Cardiac muscle cell (in vitro differentiated cells and primary cell): ENCODE measurements at places on chromosomes 7 and 10. TPM values are rescaled to one million over a fixed set of nuclear protein-coding genes. Genes with fewer than 3 reads are reported as not detected.

ZNF789 gene
- 10.2 and 15.3 TPM in 2 replicates for polyA plus RNA-seq

DNA sequence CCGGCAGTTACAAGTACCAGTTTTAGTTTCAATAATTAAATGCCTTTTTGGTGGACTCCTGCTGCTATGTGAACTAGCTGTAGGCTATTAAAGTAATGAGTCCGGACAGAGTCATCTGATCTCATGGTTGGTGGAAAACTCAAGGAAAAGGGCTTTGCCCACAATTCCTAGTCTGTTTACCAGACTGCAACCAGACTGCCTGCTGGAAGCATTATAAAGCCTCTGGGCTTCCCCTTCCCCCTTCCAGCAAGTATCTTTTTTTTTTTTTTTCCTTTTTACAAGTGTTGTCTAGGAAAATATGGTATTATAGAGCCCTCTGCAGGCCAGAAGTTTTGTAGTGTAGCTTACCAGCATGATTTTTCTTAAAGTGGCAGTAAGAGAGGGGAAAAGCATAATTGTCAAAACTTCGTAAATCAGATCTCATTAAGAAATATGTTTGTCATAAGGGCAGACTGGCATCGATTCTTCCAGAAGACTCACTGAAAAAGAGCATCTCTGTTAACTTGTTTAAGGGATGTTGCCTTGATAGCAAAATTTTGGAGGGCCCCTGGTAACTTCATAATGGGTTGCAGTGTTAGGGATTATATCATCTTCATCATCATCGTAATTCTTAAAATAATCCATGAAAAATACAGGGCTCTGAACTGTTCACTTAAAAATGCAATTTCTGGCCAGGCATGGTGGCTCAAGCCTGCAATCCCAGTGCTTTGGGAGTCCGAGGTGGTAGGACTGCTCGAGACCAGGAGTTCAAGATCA is 181.3 kb downstream of the TAX1BP1 start:
- no peak overlapping the region for H3K4me3 ChIP-seq
- no peaks in the 10 kb centered on the region for H3K36me3 ChIP-seq
- peak; percentile 89 for DNase-seq
- no peak overlapping the region for H3K27ac ChIP-seq
- peaks cover 3% of the 10 kb centered on the region for H3K4me1 ChIP-seq

DNA sequence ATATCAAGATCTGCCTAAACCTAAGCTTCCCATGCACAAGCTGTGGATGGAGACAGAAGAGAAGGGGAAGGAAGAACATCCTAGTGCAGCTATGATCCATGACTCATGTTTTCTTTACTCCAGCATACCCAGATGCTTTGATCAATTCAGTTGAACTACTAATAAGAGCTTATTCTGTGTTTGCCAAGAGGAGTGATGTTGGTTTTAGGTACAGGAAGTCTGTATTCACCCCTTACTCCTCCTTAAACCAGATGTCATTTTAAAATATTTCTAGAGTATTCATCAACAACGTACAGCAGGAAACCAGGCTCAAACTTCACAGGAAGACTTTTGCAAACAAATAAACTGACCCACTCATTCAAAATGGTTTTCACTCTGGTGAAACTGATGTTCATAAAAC is 29.2 kb downstream of the PANK1 start:
- peak; percentile 12 for DNase-seq
- H3K4me3 ChIP-seq: no peak overlapping the region
- no peaks in the 10 kb centered on the region for H3K27me3 ChIP-seq
- H3K4me1 ChIP-seq: no peaks in the 10 kb centered on the region
- H3K36me3 ChIP-seq: peaks cover 9% of the 10 kb centered on the region

GRCh38 chr10:92248566-92248965 is 42.3 kb downstream of the CPEB3 start:
- H3K27me3 ChIP-seq: no peaks in the 10 kb centered on the region
- no peak overlapping the region for H3K27ac ChIP-seq
- H3K4me1 ChIP-seq: no peaks in the 10 kb centered on the region
- no peak for DNase-seq

DNA sequence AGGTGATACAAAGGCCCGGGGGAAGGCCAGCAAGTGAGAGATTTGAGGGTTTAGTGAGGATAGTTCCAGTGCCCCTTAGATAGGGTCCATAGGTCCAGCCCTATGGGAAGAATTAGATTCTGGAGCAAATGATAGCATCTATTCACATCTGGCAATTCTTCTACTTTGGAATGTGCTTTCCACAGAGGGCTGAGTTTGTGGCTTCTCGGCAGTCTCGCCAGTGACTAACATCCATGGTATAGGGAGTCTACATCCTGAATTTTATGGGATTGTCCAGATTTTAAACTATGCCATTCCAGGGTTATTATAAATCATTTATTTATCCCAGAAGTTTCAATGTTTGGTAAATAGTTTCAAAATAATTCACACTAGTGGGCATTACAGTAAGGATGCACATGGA is 207.3 kb upstream of the ADO start:
- H3K36me3 ChIP-seq: no peaks in the 10 kb centered on the region
- H3K27me3 ChIP-seq: no peaks in the 10 kb centered on the region
- no peaks in the 10 kb centered on the region for H3K4me1 ChIP-seq
- DNase-seq: no peak
- H3K27ac ChIP-seq: no peak overlapping the region

DNA sequence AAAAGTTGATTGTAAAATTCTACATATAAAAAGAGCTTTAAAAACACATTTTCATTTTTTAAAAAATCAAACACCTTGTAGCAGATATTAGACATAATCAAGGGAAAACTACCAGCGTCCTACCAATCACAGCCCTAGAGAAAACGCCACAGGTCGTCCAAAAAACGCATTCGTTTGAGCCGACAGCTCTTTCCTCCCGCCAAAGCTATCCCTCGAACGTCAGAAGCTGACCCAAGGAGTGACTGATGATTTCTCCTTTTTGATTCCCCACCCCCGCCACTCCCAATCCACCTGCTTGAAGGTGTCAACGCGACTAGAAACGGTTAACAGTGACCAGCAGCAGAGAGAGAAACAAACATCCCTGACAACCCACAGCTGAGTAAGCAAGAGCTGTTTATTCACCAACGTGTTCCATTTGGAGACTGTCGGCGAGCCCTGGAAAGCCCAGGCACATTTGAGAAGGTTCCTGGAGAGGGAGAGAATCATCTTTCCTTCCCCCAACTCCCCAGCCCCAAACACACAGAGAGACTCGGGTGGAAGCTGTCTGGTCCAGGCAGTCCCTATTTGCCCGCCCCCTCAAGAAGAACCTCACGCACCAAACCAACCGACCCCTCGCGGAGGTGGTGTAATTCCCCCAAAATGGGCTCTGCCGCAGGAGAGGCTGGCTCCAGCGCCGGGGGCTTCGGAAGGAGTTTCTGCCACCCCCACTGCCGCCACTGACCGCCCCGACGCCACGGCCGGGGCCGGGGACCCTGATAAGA is 622 bp downstream of the CPEB3 start:
- DNase-seq: peak; percentile 42
- H3K27me3 ChIP-seq: no peaks in the 10 kb centered on the region
- H3K36me3 ChIP-seq: peaks cover 4% of the 10 kb centered on the region

TMEM196 gene
- not detected in 2 replicates for polyA plus RNA-seq

CALN1 gene
- polyA plus RNA-seq: 0.18 and 0.22 TPM in 2 replicates

GRCh38 chr7:50588937-50589336 is 23.7 kb upstream of the DDC start:
- H3K4me1 ChIP-seq: no peaks in the 10 kb centered on the region
- no peaks in the 10 kb centered on the region for H3K36me3 ChIP-seq
- no peak overlapping the region for H3K4me3 ChIP-seq
- no peak for DNase-seq
- no peaks in the 10 kb centered on the region for H3K27me3 ChIP-seq

SLC12A9 gene
- 12.5 and 14.6 TPM in 2 replicates for polyA plus RNA-seq

- H3K4me3 ChIP-seq: peak overlapping the region; percentile 88
- H3K27ac ChIP-seq: peak overlapping the region; percentile 58
- peaks cover 13% of the 10 kb centered on the region for H3K4me1 ChIP-seq
- DNase-seq: peak; percentile 8
- H3K36me3 ChIP-seq: no peaks in the 10 kb centered on the region
- no peaks in the 10 kb centered on the region for H3K27me3 ChIP-seq
Observed at GRCh38 chr10:123009105-123009820, 457 bp downstream of the ACADSB start.

NRG3 gene
- 0.55 and 0.85 TPM in 2 replicates for polyA plus RNA-seq

DNA sequence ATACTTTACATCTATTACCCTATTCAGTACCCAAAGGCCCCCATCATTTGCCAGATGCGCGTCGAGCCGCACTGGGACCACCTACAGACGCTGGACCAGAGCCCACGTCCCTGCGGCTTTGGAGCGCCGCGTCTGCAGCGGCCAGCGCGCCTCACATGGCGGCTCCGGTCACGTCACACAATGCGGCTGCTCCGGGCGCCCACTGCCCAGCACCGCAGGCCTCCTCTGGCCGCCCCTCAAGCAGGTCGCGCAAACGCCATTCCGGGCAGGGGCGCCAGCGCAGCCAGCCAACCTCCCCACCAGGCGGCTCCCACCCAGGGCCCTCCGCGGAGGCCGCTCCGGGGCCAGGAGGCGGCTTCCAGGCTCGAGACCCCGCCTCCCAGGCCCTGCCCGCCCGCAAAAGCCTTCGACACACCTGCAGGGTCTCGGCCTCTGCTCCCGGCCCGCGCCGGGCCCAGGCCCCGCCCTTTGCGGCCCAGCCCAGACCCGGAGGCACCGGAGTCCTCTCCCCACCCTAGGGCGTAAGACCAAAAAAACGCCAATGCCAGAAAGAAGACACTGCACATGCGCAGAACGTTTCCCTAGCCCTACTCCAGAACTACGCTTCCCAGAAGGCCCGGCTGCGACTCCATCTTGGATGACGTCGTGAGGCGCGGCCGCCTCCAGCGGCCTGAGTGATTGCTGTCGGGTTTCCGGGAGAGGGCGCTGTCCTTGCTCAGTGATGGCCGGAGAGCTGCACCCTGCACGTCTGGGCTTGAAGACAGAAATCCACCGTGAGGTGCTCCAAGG is at the start of gene ZNF25:
Gene ZNF25 (minus strand): TSS at position 557 of the 789 bp plus-strand sequence. CDS start 4,925 bp downstream, outside the sequence.
- peak within 1 kb of the TSS; percentile 45 for H3K4me3 ChIP-seq
- no peaks in the 10 kb centered on the region for H3K36me3 ChIP-seq
- no peaks in the 10 kb centered on the region for H3K4me1 ChIP-seq
- peak; percentile 99 for DNase-seq
- peak within 1 kb of the TSS; percentile 92 for H3K27ac ChIP-seq

DNA sequence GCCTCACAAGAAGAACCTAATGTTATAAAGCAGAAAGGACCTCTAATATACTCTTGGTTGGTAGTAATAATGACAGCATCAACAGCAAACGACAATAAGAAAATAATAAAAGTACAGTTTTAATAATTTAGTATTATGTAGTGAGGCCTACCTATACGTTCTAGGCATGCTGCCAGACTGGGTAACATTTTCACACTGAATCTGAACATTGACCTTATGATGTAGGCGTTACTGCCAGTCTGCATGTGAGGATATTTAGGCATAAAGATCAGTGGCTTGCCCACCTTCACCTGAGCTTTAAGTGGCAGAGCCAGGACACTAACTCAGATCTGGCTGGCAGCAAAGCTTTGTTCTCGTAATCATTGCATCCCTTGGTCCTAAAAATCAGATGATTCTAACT is 2.5 kb downstream of the FGL2 start:
- H3K27me3 ChIP-seq: no peaks in the 10 kb centered on the region
- DNase-seq: no peak
- no peak overlapping the region for H3K27ac ChIP-seq
- H3K4me1 ChIP-seq: no peaks in the 10 kb centered on the region

GRCh38 chr10:119316729-119317097 is 109.3 kb downstream of the GRK5 start:
- no peak overlapping the region for H3K4me3 ChIP-seq
- H3K36me3 ChIP-seq: no peaks in the 10 kb centered on the region
- peak; percentile 67 for DNase-seq

- no peaks in the 10 kb centered on the region for H3K4me1 ChIP-seq
- no peak overlapping the region for H3K4me3 ChIP-seq
- no peak for DNase-seq
- no peak overlapping the region for H3K27ac ChIP-seq
Observed at GRCh38 chr7:138867744-138868143, 69.7 kb upstream of the ATP6V0A4 start.

GRCh38 chr10:78817361-78817760 is 251.4 kb upstream of the ZMIZ1 start:
- H3K27me3 ChIP-seq: no peaks in the 10 kb centered on the region
- no peak overlapping the region for H3K27ac ChIP-seq
- DNase-seq: no peak
- peaks cover 5% of the 10 kb centered on the region for H3K4me1 ChIP-seq

GRCh38 chr10:974785-975074 is 13.5 kb upstream of the GTPBP4 start:
- H3K27me3 ChIP-seq: no peaks in the 10 kb centered on the region
- peaks cover 11% of the 10 kb centered on the region for H3K4me1 ChIP-seq
- H3K36me3 ChIP-seq: no peaks in the 10 kb centered on the region
- peak overlapping the region; percentile 54 for H3K27ac ChIP-seq

DNA sequence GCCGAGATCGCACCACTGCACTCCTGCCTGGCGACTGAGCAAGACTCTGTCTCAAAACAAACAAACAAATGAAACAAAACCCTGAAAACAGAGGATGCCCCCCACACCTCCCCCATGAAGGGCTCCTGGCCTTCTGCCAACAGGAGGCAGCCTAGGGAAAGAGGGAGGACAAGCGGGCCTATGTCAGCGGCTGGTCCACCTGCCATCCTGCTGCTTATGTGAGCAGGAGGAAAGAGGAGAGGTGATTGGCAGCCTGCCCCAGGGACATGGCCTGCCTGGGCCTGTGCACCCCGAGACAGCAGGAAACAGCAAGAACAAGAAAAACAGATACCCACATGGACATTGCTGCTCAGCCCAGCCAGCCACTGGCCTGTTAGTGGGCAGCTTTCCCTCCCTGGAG is 9.1 kb upstream of the ZNF316 start:
- no peak for DNase-seq
- no peak overlapping the region for H3K27ac ChIP-seq
- H3K4me3 ChIP-seq: no peak overlapping the region
- no peaks in the 10 kb centered on the region for H3K27me3 ChIP-seq
- no peaks in the 10 kb centered on the region for H3K4me1 ChIP-seq

- no peak overlapping the region for H3K27ac ChIP-seq
- peaks cover 6% of the 10 kb centered on the region for H3K4me1 ChIP-seq
- no peaks in the 10 kb centered on the region for H3K27me3 ChIP-seq
- H3K36me3 ChIP-seq: no peaks in the 10 kb centered on the region
- no peak overlapping the region for H3K4me3 ChIP-seq
Observed at GRCh38 chr10:70649526-70649925, 22.8 kb upstream of the ADAMTS14 start.

DNA sequence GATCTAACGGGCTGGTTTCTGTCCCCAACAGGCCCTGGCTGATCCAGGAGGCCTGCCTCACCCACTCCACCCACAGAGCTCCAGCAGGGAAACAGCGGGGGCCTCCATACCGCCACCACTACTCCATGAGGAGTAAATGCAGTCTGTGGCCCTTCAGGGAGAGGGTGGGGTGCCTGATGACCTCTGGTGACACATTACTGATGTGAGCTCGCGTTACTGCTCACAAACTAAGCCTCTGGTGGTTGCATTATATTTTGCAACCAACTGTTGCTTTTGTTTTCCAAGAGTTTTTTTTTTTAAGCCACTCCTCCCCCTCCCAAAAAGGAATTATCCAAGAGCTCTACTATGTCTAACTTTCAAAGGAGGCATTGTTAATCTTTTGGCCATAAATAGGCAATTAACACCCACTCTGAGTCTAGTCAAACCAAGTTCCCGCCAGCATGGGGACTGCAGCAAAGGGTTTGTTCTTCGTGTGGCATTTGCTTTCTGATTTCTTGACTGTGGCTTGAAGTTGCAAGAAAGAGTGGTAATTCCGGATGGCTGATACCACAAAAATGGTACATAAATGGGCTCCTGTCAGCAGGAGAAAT is 72.6 kb downstream of the FAM53B start:
- H3K27me3 ChIP-seq: no peaks in the 10 kb centered on the region
- no peak overlapping the region for H3K4me3 ChIP-seq
- no peak overlapping the region for H3K27ac ChIP-seq
- DNase-seq: peak; percentile 59
- H3K36me3 ChIP-seq: no peaks in the 10 kb centered on the region
